ENCODE measurements at places on chromosomes 16 and 17.

DNA sequence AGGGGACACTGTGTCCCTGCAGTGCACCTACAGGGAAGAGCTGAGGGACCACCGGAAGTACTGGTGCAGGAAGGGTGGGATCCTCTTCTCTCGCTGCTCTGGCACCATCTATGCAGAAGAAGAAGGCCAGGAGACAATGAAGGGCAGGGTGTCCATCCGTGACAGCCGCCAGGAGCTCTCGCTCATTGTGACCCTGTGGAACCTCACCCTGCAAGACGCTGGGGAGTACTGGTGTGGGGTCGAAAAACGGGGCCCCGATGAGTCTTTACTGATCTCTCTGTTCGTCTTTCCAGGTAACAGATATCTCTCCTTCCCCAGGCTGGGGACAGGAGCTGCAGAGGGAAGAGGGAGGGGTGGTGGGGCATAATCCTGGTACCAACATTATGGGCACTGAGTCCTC lies 1.6 kb downstream of the CD300LG start:
- DNase-seq: no peak

GRCh38 chr17:63563339-63563738 lies 13.1 kb downstream of the DCAF7 start:
- DNase-seq: no peak

GRCh38 chr17:79622122-79622601 lies 11.3 kb upstream of the RBFOX3 start:
- DNase-seq: no peak

- no peak for DNase-seq
Measured at GRCh38 chr17:18041776-18042175, 2.6 kb downstream of the GID4 start.

DNA sequence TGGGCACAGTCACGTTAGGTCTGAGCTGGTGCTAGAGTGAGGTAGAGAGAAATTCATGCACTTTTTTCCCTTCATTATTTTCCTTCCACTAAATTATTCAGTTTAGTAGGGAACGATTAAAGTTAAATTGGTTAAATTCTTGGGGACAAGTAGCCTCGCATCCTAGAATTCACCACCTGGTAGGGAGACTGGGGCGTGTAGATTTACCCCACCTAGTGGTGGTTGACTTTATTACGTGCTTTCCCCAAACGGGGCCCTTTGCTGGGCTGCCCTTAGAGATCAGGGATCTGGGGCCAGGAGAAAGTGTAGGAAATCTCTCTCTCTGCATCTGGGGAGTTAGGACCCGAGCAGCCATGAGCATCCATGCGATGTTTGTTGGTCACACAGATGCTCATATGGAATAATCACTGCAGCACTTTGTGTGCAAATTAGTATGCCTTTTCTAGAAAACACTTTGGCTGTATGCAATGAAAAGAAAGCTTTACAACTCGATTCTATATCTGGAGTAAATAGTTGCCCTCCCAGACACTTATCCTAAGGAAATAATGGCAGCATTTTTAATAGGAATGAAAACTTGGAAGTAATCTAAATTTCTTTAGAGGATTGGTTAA lies 107.0 kb downstream of the PLCG2 start:
- DNase-seq: peak; percentile 37

DNA sequence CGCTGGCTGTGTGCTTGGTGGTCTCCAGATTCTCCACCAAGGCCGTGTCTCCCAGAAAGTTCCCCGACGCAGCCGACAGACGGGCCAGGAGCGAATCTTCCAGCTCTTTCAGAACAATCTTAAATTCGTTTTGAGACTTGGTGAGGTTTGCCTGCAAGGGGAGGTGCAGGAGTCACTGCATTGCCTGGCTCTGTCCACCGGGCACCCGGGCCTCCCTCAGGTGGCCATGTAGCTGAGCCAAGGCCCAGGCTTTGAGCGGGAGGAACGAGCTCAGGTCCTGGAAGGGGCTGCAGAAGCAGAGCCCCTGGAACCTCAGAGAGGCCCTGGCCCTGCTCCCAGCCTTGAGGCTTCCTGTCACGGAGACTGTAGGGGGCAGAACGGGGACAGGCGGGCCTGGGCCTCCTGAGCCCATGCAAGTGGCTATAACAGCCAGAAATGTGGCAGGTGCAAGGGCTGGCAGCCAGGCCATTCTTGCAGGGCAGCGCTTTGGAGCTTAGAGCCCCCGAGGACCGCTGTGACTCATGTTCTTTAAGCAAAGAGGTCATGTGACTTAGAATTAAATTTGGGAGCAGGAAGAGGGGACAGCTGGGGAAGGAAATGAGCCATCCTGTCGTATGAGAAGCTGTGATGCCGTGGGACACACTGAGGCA lies 72.4 kb downstream of the PGS1 start:
- no peak for DNase-seq

DNA sequence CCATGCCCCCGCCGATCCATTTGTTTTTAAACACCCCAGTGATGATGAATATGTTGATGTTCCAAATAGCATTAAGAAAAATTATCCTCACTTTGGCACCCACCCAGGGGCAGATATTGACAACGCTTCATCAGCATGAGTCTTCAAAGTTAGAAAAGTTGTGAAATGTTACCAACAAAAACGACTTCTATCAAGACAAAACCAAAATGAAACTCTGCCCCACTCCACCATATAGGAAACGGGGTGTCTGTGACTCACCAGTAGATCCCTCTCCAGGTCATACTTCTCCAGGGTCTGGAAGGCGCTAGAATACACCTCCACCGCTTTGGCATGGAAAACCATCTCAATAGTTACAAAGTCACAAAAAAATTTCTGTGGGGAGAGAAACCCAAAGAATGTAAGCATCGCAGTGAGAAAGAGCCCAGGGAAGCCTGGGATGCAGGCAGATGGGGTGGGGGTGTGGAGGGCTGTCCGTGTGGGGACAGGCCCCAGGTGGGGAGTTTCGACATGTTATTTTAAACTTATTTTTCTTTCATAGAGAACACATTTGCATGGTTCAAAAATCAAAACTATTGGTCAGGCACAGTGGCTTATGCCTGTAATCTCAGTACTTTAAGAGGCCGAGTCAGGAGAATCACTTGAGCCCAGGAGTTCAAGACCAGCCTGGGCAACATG lies 10.2 kb downstream of the CIBAR2 start:
- DNase-seq: no peak

- DNase-seq: no peak
Measured at GRCh38 chr17:82175201-82175600, 37.4 kb downstream of the CCDC57 start.

DNA sequence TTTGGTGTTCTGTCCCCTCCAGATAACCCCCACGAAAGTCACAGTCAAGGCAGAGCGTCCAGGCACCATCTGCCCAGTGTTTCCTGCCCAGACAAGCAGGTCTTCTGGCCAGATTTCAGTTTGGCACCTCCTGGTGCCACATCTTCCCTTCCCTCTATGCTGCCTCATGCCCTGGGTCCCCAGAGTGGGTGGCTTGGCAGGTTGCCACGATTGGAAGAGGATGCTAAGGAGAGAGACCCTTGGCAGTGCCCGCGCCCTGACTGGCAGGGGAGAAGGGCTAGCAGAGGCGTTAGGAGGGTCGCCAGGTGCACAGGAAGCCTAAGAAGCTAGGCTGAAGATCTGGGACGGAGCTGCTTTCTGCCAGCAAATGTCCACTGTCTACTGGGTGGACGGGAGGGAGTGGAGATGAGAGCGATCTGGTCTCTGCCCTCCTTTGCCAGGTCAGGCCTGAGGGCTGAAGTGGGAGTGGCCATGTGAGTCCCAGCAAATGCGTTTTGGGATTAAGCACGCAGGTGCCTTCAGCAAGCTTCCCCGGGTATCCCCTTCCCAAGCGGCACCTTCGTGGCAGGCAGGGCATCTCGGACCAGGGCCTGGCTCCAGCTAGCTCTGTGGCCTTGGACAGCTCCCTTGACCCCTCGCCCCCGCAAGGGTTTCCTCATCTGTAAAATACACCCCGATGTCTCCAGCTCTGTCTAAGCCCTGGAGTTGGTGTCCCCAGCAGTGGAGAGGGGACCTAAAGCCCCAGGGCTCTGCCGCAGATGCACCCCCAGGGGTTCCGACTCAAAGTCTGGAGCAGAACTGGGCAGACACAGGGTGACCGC lies 13.4 kb upstream of the CD300A start:
- DNase-seq: no peak

DNA sequence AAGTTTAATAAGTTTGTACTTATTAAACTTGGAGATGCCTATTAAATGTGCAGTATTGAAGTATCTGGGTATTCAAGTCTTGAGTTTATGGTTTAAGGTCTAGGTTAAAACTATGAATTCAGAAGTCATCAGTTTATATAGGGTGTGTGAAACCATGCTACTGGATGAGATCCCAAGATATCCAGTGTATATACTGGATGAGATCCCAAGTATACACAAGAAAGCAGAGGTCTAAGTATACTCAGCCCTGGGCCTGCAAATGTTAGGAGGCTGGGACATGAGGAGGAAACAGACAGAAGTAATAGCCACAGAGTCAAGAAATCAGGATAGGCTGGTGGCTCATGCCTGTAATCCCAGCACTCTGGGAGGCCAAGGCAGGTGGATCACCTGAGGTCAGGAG lies 194.4 kb upstream of the AXIN2 start:
- DNase-seq: no peak

- DNase-seq: no peak
Measured at GRCh38 chr17:34502426-34502825, 77.0 kb upstream of the TMEM132E start.

GRCh38 chr17:49676276-49676868 lies 1.5 kb downstream of the SPOP start:
- DNase-seq: peak; percentile 74

DNA sequence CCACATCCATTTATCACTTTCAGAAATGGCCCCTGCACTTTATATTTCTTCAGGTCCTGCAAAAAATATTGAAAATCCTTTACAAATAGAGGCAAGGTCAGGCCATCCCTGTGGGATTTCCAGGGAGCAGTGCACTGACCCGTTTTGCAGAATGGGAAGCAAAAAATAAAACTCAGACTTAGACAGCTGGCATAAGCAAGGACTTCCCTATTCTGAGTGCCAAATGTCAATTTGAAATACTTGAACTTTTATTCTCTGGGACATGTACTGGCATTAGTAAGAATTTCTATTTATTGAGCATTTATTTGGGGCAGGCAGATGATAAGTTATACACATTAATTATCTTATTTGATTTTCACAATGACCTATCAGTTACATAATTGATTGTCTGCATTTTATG lies 32.4 kb downstream of the PRKCB start:
- DNase-seq: no peak

GRCh38 chr16:48361012-48361411 lies 24.2 kb downstream of the SIAH1 start:
- no peak for DNase-seq

DNA sequence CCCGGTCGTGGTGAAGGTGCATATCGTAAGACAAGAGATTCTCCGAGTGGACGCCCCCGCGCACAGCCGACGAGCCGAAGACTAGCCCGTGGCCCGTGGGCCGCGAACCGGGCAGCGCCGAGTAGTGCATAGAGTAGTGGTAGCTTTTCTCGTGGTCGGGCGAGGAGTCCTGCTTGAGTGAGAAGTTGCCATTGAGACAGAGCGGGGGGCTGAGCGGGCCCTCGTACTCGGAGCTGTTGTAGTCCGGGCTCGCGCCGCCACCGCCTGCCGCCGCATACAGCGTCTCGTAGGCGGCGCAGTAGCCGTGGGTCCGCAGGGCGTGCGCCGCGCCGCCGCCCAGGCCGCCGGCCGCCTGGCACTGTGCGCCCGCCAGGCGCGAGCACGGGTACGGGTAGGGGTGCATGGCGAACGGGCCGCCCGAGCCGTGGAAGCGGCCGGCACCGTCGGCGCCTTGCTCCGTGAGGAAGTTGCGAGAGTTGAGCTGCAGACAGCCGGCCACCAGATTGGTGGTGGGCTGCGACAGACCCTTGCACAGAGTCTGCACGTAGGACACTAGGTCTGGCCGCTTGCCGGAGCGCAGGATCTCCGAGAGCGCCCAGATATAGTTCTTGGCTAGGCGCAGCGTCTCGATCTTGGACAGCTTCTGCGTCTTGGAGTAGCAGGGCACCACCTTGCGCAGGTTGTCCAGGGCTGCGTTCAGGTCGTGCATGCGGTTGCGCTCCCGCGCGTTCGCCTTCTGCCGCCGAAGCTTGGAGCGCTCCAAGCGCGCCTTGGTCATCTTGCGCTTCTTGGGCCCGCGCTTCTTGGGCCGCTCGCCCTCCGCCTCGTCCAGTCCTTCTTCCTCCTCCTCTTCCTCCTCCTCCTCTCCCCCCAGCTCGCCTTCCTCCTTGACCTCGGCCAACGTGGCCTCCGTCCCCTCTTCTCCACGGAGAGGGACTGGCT lies 2.0 kb downstream of the NEUROD2 start:
- DNase-seq: no peak

DNA sequence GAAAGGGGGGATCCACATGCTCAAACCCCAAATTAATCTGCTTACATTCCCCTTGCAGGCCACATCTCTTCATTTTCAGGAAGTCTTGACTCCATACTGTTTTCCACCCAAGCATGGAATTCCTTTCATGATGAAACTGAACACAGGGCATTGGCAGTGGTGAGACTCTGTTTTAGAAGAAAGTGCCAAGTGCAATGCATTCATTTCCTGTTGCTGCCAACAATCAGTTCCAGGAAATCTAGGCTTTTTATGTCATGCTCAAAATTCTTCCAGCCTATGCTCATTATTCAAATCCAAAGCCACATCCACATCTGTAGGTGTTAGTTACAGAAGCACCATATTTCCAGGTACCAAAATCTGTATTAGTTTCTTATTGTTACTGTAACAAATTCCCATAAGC lies 4.1 kb downstream of the CCL2 start:
- no peak for DNase-seq

DNA sequence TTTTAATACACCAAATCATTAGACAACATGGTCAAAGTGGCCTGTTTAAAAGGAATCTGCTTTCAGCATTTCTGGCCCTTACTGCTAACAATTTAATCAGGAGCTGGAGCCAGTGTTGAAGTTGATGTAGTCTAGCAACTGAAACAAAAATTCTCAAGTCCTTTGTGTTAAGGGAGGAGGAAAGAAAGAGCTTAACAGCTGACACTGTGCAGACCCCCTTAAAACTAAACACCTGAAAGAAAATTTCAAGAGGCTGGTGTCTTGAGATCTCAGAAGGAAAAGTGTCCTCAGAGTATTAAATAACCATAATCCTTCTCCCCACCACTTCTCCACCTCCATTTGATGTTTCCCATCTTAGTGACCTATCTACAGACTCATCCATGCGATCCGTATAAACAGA lies 232.1 kb downstream of the FTO start:
- no peak for DNase-seq

DNA sequence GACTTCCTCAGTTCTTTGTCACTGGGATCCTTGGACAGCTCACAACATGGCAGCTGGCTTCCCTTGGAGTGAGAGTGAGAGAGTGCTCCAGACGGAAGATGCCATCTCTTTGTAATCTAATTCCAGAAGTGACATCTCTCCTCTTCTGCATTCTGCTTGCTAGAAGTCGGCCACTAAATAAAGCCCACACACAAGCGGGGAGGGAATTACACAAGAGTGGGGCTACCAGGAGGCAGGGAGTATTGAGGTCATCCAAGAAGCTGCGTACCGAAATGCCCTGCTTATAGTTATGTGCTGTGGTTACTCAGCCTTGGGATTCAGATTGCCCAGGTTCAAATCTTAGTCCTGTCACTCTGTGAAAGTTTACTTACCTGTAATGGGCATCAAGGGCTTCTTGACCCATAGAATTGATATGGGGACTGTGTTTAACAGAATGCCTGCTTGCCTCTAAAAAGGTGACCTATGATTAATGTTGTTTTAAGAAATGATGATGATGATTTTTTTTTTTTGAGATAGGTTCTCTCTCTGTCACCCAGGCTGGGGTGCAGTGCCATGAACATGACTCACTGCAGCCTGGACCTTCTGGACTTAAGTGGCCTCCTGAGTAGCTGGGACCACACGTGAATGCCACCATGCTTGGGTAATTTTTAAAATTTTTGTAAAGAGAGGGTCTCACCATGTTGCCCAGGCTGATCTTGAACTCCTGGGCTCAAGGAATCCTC lies 120.9 kb upstream of the HS3ST2 start:
- DNase-seq: no peak

GRCh38 chr17:73387746-73388577 lies 76.2 kb upstream of the CDC42EP4 start:
- DNase-seq: no peak

Measured in activated CD4-positive, alpha-beta T cell treated with anti-CD3 and anti-CD28 coated beads, Interleukin-2, amount 50 U/mL, for 16 hours (primary cell).